PC-3 (cell line): ENCODE measurements at places on chromosomes 5 and 9. TPM values are rescaled to one million over a fixed set of nuclear protein-coding genes. Genes with fewer than 3 reads are reported as not detected.
A peak's percentile ranks its signal among the peaks of the same experiment; 100 is the strongest.

GRCh38 chr9:95458666-95459065 lies 58.1 kb downstream of the PTCH1 start:
- DNase-seq: no peak

DNA sequence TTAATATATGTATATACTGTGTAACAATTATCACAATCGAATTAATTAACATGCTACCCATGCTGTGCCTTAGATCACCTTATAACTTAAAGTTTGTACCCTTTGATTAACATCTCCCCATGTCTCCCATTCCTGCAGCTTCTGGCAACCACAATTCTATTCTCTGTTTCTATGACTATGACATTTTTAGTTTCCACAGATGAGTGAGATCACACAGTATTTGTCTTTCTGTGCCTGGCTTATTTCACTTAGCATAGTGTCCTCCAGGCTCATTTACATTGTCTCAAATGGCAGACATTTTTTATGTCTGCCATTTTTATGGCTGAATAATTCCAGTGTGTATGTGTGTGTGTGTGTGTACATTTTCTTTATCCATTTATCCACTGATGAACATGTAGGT lies 146.1 kb upstream of the SLC28A3 start:
- DNase-seq: no peak

DNA sequence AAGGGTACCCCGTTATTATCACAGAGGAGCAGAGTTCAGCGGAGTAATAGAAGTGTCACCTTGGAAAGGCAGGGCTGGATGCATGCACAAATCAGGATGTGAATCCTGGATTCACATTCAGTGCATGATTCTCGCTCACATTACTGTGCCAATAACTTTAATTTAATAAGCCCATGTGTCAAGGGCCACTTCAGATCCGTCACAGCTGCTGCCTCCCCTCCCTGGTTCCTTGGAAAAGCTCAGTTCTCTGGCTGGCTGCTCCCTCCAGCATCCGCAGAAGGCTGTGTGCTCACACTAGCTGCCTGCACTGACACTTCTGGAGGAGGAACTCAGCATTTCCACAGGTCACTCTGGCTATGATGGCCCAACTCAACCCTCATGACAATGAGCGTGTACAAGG lies 256.8 kb upstream of the ADAMTS16 start:
- no peak for DNase-seq

- DNase-seq: peak; percentile 69
These were observed 15.8 kb downstream of the NDST1 start for GRCh38 chr5:150523472-150524350.

GRCh38 chr5:135069016-135069770 lies 35.2 kb upstream of the PITX1 start:
- DNase-seq: no peak

DNA sequence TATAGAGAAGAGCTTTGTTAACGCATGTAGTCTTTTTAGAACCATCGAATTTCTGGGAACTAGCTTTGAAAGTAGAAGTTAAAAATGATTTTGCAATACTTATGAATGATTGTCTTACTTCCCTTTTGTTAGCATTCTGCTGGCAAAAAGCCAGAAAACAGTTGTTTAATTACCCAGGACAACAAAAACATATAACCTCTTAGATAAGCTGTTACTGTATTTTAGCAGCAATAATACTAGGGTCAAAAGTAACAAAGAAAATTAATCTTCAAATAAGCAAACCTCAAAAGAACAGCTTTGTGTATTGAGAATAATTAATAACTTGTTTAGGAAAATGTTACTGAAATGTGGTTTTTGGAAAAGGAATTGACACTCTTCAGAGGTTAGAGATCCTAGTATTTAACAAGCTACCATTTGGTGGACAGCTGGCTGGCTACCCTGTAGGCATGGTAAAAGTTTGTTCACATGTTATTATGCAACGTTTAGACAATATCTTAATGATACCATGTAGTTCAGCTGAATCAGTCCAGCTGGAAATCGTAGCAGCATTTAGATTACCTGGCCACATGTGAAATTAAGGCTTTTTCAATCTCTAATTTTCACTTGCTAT lies 3.8 kb downstream of the FGF10 start:
- no peak for DNase-seq

- DNase-seq: no peak
These were observed 12.2 kb upstream of the MEGF9 start for GRCh38 chr9:120726484-120726883.

DNA sequence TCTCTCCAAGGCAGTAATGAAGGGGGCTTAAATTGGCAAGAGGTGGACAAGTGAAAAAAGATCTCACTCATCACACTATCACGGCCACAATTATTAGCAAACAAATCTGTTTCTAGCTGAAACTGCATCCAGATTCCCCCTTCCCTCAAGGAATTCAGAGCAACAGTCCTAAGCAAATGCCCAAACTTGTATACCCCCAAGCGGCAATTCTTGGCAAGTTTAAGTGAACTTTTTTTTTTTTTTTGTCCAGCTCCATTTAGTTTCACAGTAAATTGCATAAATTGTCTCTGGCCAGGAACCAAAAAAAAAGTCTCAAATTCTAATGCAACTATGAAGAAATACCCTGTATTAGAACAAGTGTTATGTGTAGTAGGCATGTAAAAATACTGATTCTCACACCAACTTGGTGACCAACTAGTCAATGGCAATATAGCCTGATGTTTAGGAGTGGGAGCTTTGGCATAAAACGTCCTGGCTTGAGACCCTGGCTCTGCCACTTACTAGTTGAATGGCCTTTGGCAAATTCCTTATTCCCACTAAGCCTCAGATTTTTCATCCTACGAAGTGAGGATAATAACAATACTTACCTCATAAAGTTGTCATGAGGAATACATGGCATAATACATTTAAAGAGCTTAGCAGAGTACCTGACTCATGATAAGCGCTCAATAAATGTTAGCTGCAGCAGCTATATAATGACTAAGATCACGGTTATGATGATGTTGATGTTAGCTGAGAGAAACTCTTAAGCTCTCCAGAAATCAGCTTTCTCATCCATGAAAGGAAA lies 193.2 kb downstream of the ADAMTSL1 start:
- DNase-seq: peak; percentile 55

GRCh38 chr9:131112374-131113154 lies 12.8 kb upstream of the NUP214 start:
- no peak for DNase-seq

DNA sequence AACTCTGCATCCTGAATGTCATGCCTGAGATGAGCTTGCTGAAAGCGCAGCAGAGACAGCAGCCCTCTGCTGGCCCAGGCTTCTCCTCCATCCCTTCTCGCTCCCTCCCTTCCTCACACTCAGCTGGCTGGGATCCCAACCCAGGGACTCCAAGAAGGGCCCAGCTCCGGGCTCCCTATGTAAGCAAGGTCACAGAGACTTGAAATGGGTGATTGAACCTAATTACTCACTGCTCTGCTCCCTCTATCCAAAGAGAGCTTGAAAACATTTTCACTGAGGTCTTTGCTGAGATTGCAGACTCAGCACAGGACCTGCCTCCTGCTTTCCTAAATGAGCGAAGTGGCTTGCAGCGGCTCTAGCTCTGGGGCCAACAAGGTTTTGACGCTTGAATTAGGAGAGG lies 42.8 kb downstream of the RAPGEF1 start:
- no peak for DNase-seq

GRCh38 chr5:139459451-139459934 lies 3.0 kb downstream of the ECSCR start:
- DNase-seq: no peak

DNA sequence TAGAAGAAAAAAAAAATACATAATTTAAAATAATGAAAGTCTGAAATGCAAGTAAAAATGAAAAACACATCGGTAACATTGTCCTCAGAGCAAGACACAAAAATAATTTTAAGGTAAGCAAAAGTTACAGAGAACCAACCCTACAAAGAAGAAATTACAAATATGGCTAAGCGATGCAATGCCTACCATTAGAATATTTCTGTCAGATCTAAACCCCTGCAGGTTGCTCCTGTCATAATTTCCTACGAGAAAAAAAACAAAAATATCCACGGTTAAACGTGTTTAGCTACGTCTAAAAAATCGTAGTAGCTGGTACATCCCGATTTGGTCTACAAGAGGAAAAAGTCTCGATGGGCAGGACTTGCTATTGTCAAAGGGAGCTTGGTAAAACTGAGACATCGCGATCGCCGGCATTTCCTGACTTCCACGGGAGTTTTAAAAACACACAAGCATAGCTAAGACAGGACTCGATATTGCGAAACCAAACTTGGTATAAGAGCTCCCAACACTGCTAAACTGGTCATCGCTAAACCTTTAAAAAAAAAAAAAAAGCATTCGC lies 1.1 kb upstream of the ANXA2R start:
- no peak for DNase-seq

GRCh38 chr9:70861376-70861775 lies 260.0 kb downstream of the TRPM3 start:
- DNase-seq: no peak

DNA sequence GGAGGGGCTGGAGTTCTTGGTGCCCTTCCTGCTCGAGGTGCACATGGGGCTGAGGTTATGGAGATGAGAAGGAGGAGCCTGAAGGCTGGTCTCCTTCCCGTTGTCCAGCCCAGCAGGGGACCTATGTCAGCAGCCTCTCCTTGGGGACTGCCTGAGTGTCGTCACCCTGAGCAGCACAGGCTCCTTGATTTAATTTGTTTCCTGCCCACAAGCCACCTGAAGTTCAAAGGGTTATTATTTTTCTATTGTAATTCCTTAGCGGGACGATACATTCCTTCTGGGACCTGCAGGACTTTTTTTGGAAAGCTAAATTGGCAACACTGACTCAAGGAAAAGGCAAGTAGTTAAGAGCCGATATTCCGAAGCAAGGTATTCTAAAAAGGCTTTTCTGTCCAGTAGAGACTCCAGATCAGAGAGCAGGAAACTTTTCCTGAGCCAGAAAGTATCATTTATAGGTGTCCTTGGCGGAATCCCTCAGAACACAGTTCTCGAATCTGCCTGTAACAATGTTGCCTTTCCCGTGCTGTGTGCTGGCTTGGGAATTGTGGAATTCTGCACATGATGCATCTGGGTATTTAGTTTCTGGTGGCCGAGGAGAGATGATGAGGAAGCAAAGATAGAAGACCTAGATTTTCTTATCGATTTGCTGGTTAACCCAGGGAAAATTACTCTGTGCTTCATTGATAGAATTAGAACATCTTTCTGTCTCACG lies 55.4 kb downstream of the ARHGAP26 start:
- no peak for DNase-seq

GRCh38 chr5:41432481-41433253 lies 77.7 kb downstream of the PLCXD3 start:
- no peak for DNase-seq

Gene FBN2
- total RNA-seq: 45.2 and 51.8 TPM in 2 replicates

Gene SLC1A3
- 23.2 and 24.7 TPM in 2 replicates for total RNA-seq

Gene ZDHHC11
- 21.5 and 26.0 TPM in 2 replicates for total RNA-seq

Gene PKD2L2
- not detected in 2 replicates for total RNA-seq

Gene EIF4EBP3
- total RNA-seq: not detected in 2 replicates

Gene SPOCK1
- total RNA-seq: 8.2 and 9.8 TPM in 2 replicates

Gene PCDHB4
- 0.07 and 0.52 TPM in 2 replicates for total RNA-seq

Gene TGFBI
- 4.5 and 4.8 TPM in 2 replicates for total RNA-seq

Gene DRD1
- total RNA-seq: not detected in 2 replicates

Gene NDST1
- 42.6 and 46.1 TPM in 2 replicates for total RNA-seq

Gene MCIDAS
- total RNA-seq: 1.6 and 3.3 TPM in 2 replicates

Gene TAF11L8
- total RNA-seq: not detected in 2 replicates
